Endodermal cell (in vitro differentiated cells): ENCODE measurements at places on chromosomes 1 and 21. TPM values are rescaled to one million over a fixed set of nuclear protein-coding genes. Genes with fewer than 3 reads are reported as not detected.

Gene EEIG2
- total RNA-seq: 10.2 and 10.7 TPM in 2 replicates

Gene STXBP3
- 37.4 and 38.9 TPM in 2 replicates for total RNA-seq

Gene KRTAP11-1
- not detected in 3 replicates for total RNA-seq

Gene KIAA1614
- total RNA-seq: 3.2 to 5.8 TPM (median 4.7 TPM) in 3 replicates

Gene IFI44
- total RNA-seq: not detected in 2 replicates

Gene PRKAA2
- 4.4 and 4.7 TPM in 2 replicates for total RNA-seq

Gene SERPINC1
- total RNA-seq: not detected in 2 replicates

Gene FCRL2
- total RNA-seq: not detected in 3 replicates

Gene CD5L
- total RNA-seq: not detected in 3 replicates

Gene GABRD
- total RNA-seq: not detected in 2 replicates

- DNase-seq: peak; percentile 89
These were observed 8.1 kb downstream of the ADPRS start for GRCh38 chr1:36096500-36097432.

- no peak for DNase-seq
These were observed 108.5 kb upstream of the KCTD3 start for GRCh38 chr1:215458562-215458961.

GRCh38 chr1:84621553-84621952 is 47.3 kb upstream of the CTBS start:
- no peak for DNase-seq

GRCh38 chr1:222777977-222778376 is 36.9 kb upstream of the DISP1 start:
- no peak for DNase-seq

DNA sequence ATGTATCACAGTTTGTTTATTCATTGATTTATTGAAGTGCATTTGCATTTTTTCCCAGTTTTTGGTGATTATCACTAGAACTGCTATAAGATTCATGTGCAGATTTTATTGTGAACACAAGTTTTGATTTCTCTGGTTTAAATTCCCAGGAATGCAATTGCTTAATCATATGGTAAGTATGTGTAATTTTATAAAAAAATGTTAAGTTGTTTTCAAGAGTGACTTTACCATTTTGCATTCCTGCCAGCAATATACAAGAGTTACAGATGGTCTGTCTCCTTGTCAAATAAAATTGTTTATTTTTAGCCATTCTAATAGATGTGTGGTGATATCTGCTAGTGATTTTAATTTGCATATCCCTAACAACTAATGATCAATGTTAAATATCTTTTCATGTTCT is 127.3 kb upstream of the APP start:
- DNase-seq: no peak

GRCh38 chr1:27118440-27118689 is 36.6 kb downstream of the SLC9A1 start:
- DNase-seq: no peak

- DNase-seq: no peak
These were observed 3.6 kb upstream of the AHCYL1 start for GRCh38 chr1:109981004-109981335.

GRCh38 chr1:235932090-235932510 is 65.4 kb upstream of the LYST start:
- DNase-seq: no peak

DNA sequence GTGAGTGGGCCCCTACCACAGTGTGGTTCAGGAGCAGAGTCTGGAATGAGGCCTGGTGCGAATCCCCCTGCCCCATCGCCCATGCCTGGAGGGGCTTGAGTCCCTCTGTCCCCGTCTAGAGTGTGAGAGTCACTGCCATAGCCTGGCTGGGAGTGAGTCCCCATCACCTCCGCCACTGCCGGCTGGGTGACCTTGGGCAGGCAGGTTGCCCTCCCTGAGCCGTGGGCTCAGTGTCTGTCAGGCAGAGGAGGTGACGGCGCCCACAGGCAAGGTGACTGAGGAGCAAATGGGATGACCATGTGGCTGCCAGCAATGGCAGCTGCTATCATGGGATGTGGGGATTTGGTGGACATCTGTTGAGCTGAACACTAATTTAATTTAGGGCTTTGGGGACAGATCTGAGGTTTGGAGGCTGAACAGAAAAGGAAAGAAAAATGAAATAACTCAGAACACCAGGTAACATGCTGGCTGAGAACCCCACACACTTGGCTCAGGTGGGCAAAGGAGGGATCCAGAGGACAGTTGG is 38.1 kb upstream of the GPR153 start:
- DNase-seq: no peak

DNA sequence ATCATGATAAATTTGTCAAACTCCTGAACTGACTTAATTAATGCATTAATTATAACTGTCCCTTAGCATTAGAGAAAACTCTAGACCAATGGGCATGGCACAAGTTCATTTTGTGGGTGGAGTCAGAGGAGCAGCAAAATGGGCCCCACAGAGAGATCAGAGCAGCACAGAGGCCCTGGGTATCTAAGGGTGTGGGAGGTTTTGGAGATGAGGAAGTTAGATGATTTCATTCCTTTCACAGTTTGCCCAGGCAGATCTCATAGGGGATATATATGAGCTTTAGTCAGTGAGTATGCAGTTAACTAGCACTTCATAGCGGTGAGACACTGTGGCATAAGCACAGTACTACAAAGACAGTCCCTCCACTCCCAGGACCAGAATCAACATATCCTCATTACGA is 117.3 kb downstream of the MAB21L3 start:
- DNase-seq: no peak

GRCh38 chr1:53292690-53293089 is 35.2 kb downstream of the LRP8 start:
- DNase-seq: no peak

DNA sequence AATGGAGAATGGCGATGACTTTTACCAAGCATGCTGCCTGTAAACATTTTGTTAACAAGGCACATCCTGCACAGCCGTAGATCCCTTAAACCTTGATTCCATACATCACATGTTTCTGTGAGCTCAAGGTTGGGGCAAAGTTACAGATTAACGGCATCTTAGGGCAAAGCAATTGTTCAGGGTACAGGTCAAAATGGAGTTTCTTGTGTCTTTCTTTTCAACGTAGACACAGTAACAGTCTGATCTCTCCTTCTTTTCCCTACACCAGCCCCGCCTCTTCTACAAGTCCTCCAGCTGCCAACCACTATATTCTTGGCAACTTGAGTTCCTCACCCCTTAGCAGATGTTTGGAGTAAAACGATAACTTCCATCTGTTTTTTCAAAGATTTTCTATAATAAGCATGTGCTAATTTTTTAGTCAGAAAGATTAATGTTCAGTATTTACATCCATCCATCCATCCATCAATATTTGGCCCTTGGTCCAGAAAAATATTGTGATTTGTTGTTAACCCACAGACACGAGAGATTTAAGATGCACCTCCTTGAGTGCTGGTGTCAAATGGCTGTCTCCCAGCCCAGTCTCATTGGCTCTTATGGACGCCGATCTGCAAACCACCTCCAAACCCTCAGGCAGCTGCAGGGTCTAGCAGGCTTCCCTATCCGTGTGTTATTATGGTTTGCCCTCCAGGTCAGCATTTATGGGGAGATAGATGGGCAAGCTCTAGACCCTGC is 3.8 kb downstream of the DNALI1 start:
- no peak for DNase-seq

DNA sequence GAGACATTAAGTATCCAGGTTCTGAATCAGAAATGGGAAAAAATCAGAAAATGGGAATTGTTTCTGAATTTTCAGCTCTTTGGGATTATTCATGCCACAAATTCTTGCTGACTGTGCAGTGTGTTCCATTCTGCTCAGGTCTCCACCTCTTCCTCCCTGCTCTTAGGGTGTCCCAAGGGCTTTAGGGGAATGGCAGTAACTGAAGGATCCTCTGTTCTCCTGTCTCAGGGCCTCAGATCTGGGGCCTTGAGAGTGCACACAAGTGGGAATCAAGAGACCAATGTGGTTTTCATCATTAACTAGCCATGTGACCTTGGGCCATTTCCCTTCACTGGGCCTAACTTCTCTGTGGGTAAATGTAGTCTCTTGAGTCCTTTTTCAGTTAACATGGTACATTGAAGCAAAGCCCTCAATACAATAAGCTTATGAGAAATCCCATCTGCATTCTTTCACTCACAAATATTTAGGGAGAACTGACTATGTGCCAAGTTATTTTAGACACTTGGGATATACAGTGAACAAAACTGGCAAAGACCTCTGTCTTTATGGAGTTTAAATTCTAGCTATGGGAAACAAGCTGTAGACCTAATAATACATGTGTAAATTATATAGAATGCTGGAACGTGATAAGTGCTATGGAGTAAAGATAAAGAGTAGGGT is 75.7 kb upstream of the SPATA6 start:
- no peak for DNase-seq

DNA sequence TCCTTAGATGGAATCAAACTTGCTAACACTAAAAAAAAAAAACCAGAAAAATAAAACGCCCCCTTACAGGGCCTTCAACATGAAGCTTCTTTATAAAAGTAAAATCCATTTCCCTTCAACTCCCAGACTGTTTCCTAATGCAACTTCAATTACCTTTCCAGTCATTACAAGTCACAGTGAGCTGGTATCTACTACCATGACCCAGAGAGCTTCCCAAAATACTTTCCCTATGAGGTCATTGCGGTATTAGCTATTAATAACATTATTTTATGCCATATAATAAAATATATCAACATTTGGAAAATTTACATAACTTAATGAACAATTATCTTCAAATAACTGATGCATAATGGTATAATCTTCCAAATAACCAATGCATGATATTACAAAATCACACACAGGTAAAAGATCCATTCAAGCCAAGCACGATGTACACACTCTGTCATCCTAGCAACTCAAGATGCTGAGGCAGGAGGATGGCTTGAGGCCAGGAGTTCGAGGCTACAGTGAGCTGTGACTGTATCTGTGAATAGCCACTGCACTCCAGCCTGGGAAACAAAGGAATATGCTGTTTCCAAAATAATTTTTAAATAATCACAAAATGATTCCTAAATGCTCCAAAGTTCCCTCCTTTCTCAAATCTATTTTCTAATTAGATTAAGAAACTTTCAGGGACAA is 24.1 kb downstream of the EIF4G3 start:
- DNase-seq: no peak

DNA sequence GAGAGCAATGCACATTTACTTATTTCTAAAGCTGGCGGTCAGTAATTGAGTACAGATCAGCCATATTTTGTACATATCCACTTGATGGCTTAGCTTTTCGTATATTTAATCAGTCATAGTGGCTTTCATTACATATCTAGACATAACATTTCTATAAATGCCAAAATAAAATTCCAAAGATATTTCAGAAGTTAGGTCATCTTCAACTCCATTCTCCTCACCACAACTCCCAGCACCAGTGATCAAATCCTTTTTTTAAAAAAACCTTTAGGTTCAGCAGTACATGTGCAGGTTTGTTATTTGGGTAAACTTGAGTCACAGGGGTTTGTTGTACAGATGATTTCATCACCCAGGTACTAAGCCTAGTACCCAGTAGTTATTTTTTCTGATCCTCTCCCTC is 53.9 kb upstream of the GNG4 start:
- DNase-seq: no peak

GRCh38 chr1:179785031-179785431 is 41.9 kb downstream of the FAM163A start:
- DNase-seq: no peak

- no peak for DNase-seq
These were observed 26.7 kb downstream of the HLX start for GRCh38 chr1:220905650-220906560.

DNA sequence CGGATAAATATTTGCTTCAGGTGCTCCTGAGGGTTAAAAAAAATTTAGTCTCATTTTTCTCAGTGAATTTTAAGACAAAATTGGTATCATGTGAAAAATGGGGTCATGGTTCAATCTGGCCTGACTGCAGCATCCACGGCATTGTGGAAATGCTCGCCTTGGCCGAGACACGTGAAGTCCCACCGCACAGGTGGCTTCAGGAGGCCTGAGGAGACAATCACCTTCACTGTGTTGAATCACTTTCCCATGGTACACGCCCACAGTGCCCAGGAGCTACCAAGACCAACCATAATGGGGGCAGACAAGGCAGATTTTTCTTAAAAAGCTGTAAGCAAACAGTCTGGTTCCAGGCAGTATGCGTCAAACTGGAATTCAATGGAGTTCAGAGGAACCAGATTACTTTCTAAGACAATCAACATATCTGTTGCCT is 11.0 kb upstream of the CPLANE2 start:
- DNase-seq: no peak

DNA sequence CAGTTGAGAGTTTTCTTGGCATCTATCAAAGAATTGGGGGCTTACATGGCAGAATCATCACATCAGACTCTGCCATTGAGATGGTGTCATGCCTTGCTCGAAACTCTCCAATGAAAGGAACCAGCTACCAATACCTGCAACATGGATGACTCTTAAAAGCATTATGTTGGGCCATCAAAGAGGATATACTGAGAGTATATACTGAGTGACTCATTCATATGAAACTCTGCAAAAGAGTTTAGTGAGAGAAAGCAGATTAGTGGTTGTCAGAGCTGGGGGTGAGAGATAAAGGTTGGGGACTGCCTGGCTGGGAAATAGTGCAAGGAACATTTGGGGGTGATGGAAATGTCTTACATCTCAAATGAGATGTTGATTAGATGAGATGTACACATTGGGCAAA is 14.7 kb upstream of the HMGB4 start:
- DNase-seq: no peak

GRCh38 chr21:33290441-33290840 is 24.3 kb downstream of the IL10RB start:
- DNase-seq: no peak
